ENCODE measurements at places on chromosomes 13 and 19.

- no peak for DNase-seq
These were observed 69.0 kb downstream of the PCDH9 start for GRCh38 chr13:67161176-67161575.

- DNase-seq = peak; percentile 19
These were observed 39.1 kb downstream of the ACTN4 start for GRCh38 chr19:38686530-38686888.

GRCh38 chr19:23393121-23393520 is 2.1 kb downstream of the ZNF91 start:
- no peak for DNase-seq

GRCh38 chr19:38209152-38209551 is 14.9 kb downstream of the DPF1 start:
- no peak for DNase-seq

DNA sequence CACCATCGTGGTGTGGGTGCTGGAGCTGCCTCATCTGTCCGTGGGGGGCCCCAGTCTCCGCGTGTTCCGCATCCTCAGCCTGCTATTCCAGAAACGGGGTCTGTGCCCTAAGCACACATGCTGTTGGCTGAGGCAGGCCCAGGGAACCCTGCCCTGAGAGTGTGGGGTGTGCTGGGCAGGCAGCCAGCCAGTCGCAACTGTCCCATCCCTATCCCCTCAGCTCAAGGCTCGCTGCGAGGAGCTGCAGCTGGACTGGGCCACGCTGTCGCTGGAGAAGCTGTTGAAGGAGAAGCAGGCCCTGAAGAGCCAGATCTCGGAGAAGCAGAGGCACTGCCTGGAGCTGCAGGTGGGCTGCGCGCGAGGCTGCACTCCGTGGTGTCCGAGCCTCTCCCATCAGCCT is 21.9 kb downstream of the PLEKHJ1 start:
- DNase-seq = no peak

Data from stimulated activated CD4-positive, alpha-beta T cell treated with anti-CD3 and anti-CD28 coated beads, Interleukin-2, amount 100 ng/mL, for 24 hours (primary cell).